Activated T-helper 1 cell treated with Interleukin-2 at 50 U/mL for 16 hours (primary cell): ENCODE measurements at places on chromosomes 11 and 22.

DNA sequence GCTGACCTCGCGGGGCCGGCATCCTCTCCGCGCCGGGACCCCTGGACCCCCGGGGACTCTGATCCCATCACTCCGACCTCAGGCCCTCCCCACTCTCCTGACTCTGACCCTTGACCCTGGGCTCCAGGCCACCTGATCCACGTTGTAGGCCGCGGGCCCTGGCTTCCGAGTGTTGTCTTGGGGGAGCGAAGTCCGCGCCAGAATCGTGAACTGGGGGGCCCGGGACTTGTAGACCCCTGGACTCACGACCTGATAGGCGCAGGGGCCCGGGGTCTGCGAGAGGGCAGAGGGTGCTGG lies 716 bp upstream of the TYMP start:
- no peak for DNase-seq

DNA sequence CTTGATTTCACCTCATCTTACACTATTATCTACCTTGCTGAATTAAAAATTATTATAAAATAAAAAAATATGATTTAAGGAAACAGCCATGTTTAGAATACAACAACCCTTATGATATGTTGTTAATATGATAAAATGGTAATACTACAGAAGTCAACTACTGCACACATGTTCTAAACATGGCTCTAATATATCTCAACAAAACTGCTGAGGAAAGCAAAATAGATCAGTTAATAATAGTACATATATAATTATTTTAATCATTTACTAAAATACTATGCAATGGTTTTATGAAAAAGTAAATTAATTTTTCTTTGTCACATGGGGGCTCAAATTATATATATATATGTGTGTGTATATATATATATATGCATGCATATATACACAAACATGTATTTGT lies 57.7 kb downstream of the EIF3M start:
- DNase-seq: no peak

- DNase-seq: peak; percentile 71
These were observed 449 bp upstream of the KREMEN1 start for GRCh38 chr22:29072193-29072978.

DNA sequence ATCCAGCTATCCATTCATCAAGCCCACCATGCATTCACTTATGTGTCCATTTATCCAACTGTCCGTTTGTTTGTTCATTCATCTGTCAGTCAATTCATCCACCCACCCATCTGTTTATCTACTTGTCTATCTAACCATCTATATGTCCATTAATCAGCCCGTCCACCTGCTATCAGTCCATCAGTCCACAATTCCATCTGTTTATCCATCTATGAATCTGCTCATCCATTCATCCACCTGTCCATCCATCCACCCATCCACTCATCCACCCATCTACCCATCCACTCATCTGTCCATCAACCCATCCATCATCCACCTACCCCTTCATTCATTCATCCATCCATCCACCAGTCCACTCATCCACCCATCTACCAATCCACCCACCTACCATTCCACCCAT lies 970 bp upstream of the SPI1 start:
- DNase-seq: no peak

DNA sequence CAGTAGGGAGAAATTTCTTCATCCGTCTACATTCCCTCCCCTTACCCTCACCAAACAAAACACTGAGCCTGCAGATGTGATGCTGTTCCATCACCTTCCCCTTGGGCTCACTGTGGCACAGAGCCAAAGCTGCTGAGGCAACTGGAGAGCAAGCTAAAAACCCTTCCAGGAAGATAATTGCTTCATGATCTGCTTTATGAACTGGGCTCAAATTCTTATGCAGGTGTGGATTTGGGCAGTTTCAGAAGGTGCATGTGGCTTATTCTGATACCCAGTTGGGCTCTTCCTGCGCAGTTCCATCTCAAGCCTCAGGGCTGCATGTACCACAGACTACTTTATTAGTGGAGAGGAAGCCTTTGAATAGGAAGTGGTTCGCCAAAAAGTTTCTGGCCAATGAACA lies 58.3 kb downstream of the AAMDC start:
- no peak for DNase-seq

GRCh38 chr22:50720301-50721256 lies 17.4 kb upstream of the ACR start:
- no peak for DNase-seq

DNA sequence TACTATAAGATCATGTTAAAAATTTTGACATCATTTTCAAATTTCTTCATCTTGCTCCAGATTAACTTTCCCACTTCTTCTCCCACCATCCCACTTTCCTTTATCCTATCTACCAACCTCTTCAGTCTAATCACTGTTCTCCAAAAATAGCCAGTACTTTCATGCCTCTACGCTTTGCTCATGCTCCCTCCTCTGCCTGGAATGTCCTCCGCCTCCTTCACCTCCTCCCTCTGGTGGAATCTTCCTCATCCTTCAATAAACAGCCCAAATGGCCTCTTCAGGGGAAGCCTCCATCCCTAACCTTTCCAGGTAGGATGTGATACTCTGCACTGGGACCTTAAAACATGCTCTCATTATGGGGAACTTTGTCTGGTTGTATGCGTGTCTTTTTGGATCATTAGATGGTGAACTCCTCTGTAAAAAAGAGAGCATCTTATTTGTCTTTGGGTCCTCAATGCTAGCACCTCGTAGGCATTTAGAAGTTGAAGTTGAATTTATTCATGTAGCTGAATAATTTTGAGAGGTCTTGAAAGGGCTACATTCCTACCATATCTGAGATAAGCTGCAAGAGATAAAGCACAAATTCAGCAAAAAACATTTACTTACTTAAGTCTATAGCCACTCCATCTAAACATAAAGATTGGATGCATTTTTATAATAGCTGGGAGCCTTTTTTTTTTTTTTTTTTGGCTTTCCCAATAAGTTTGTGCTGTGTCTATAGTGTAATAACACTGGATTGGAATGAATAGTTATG lies 8.0 kb upstream of the CSRP3 start:
- DNase-seq: no peak
